ENCODE measurements at places on chromosomes 6 and 20.

DNA sequence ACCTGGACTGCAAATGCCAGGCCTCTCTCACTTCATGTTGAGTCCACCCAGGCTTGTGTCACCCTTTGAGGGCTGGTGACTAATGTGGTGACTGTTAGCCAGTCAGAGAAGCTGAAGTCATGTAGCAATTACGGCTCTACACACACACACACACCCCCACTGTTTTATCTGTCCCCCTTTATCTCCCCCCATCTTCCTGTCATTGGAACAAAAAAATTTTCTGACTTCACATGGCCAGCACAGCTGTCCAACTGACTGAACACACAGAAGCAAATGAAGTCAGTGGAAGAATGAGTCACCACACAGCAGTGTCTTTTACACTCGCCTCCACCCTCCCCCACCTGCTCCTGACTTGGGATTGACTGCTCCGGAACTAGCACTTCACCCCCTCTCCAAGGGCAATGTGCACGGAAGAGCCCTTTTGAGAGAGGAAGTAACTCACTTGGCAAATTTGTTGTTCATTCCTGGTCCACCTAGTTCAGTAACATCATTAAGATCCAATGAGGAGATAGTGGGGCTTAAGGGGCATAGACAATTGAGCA lies 198.0 kb downstream of the RNF144B start:
- no peak for DNase-seq

- DNase-seq, result no peak
These were observed 48.5 kb upstream of the OLIG3 start for GRCh38 chr6:137542713-137543112.

- DNase-seq, result no peak
These were observed 85.3 kb upstream of the SIRPA start for GRCh38 chr20:1809611-1810510.

DNA sequence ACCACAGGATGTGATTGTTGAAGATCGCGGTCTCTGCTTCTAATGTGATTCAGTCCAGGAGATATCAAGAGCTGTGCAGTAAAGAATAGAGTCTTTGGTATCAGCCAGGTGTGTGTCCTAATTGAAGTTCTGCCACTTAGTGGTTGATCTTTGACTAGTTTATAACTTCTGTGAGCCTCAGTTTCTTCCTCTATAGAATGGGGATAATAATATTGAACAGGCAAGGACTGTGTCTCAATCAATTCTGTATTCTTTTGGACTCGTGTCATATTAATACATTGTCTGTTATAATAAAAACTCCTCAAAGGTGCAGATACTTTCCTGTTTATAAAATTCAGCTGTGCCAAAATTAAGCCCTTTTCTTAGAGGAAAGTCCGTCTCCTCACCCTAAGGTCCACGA lies 23.1 kb upstream of the NCOA6 start:
- no peak for DNase-seq

GRCh38 chr6:1781152-1781816 lies 171.6 kb downstream of the FOXC1 start:
- no peak for DNase-seq

GRCh38 chr20:19430641-19431315 lies 218.3 kb downstream of the SLC24A3 start:
- no peak for DNase-seq

Measured in stimulated activated CD8-positive, alpha-beta memory T cell treated with anti-CD3 and anti-CD28 coated beads, Interleukin-4, amount 100 ng/mL, for 1 hour (primary cell).